Left renal pelvis (tissue), 4 donors: ENCODE measurements at places on chromosomes 16 and 17. TPM values are rescaled to one million over a fixed set of nuclear protein-coding genes. Genes with fewer than 3 reads are reported as not detected.

CTRB1 gene
- polyA plus RNA-seq: not detected

NUFIP2 gene
- polyA plus RNA-seq: 46.3 TPM

SNX20 gene
- 0.46 TPM for polyA plus RNA-seq

- DNase-seq: no peak
These were observed 108.3 kb upstream of the ZNF750 start for GRCh38 chr17:82948081-82948511.

- no peak for DNase-seq
These were observed 112.9 kb downstream of the ABCC1 start for GRCh38 chr16:16062023-16062937.

DNA sequence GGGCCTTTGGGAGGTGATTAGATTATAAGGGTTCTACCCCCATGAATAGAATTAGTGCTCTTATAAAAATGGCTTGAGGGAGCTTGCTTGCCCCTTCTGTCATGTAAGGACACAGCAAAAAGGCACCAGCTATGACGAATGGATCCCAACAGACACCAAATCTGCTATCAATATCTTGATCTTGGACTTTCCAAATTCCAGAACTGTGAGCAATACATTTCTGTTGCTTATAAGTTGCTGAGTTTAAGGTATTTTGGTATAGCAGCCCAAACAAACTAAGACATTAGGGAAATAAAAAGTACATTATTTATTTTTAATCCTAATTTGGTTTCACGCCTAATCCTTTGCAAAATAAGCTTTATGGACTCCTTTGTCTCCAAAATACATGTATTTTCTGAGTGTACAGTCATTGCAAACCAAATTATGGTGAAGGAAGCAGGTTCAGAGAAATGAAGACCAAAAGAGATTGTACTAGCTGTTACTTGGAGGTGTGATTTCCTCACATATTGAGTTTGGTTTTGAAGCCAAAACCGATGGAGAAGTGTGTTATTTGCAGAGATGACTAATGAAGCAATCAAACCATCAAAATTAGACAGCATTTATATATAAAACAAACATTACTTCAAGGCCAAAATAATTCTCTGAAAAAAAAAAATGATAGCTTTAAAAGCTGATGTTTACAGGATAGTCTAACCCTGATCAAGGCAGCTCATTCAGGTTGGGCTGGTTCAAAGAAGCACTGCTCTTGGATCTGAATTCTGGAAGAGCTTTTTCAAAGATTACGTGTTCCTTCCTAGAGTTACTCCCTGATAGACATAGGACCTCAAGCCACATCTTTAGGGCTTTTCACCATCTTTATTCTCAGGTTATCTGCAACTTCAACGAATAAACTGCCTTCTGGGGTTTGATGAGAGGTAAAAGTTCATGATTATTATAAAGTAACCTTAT lies 71.6 kb downstream of the MYO1D start:
- no peak for DNase-seq

GRCh38 chr17:50460831-50461526 lies 7.7 kb downstream of the CHAD start:
- no peak for DNase-seq

GRCh38 chr16:67922221-67922620 lies 9.4 kb downstream of the CTRL start:
- no peak for DNase-seq

DNA sequence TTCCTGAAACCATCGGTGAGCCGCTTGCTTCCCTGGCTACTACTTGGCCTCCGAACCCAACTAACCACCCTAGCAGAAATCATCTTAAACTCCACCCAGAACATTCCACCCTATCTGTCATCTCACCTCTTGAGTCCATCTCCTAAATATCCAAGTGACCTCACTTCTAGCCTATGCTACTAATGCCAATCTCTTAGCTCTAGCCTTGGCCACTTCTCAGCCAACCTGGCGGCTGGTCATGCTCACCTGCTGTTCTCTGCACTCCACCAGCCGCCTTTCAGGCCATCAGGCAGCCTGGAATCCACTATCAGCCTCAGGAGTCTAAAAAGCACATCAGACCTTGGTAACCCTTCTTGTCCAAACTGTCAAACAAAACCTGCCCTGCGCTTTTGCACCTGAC lies 11.9 kb upstream of the CYTH1 start:
- DNase-seq: no peak

DNA sequence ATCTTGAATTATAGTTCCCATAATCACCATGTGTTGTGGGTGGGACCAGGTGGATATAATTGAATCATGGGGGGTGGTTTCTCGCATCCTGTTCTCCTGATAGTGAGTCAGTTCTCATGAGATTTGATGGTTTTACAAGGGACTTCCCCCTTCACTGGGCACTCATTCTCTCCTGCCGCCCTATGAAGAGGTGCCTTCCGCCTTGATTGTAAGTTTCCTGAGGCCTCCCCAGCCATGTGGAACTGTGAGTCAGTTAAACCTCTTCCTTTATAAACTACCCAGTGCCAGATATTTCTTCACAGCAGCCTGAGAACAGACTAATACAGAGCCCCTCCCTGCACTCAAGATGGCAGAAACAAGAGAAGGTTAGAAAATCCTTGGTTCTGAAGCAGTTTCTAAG lies 26.4 kb downstream of the LDAF1 start:
- DNase-seq: no peak

GRCh38 chr17:62573480-62574117 lies 53.9 kb upstream of the MRC2 start:
- no peak for DNase-seq

DNA sequence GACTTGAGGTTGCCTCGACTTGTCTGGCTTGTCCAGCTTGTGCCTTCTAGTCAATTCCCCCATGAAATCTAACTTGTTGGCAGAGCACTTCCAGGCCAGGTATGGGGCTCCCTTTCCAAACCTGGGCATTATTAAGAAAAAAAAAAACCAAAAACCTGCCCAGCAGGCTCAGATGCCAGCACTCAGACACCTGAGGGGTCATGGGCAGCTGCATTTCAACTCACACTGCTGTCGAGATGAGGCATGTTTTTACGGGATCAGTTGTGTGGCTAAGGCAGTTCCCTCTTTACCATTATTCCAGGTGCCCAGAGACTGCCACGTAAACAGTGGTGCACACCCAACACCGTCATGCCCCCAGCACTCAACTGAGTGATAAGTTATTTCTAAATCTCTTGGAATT lies 17.8 kb downstream of the TMEM11 start:
- DNase-seq: no peak

GRCh38 chr17:40306395-40306794 lies 2.6 kb upstream of the RARA start:
- DNase-seq: no peak

DNA sequence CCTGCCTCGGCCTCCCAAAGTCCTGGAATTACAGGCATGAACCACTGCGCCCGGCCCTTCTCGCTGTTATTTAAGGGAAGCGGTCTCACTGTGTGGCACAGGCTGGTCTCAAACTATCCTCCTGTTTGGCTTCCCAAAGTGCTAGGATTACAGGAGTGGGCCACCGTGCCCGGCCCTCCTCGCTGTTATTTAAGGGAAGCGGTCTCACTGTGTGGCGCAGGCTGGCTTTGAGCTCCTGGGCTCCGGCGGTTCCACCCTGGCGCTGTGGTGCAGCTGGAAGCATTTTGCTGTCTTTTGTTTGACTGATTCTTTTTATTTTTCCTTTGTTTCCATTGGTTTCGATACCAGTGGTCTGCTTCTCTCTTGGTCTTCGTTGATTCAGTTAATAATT lies 40.7 kb downstream of the FOXK2 start:
- no peak for DNase-seq

GRCh38 chr16:52346709-52347108 lies 200.2 kb downstream of the TOX3 start:
- DNase-seq: no peak

GRCh38 chr16:67349172-67349571 lies 22.6 kb downstream of the LRRC36 start:
- DNase-seq: no peak
